ENCODE measurements at places on chromosomes 13 and 19.

GRCh38 chr13:110373617-110374016 lies 66.5 kb downstream of the COL4A2 start:
- DNase-seq: no peak

DNA sequence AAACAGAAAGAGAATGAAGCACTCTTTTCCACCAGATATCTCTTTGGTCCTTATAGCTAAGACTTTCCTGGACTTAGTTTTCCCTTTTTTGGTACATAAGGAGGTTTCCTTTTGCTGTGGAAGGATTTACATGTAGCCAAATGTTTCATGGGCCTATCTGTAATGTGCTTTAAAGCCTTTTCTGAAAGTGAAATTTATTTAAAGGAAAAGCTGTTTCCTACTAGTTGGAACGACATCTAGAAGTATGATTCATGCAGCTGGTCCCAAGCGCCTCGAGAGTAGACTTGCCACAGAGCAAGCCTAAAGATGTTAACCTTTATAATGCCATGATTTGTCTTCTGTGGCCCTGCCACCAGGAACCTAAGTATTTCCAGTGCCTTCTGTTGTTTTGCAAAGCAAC lies 390.3 kb downstream of the DLEU7 start:
- no peak for DNase-seq

DNA sequence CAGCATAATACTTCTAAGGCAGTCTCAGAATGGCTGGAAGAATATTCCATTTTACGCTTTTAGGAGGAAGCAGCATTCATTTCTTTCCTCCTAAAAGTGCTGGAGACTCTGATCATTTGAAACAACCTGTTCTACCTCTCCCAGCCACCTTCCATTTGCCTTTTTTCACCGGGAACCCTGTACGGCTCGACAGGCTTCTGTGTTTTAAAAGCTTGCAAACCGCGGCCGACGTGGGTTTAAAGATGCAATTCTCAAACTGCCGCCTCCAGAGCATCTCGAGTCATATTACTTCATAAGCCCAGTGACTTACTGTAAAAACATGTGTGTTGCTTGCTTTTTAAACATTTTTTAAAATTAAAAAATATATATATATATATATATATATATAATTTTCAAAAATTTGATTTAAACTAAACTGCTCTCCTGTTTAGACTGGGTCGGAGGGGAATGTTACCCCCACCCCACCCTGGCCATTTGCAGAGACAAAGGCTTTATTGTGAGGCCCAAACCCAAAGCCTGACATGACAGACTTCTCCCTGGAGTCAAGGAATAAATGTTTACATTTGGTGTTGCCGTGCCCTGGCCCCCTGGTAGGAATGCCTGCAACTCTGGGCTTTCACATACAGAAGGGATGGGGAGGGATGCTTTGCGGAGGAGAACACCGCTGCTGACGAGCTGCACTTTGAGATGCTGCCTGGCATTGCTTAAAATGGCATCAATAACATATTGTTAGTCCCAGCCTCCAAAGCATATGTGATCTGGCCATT lies 30.4 kb downstream of the ZNF536 start:
- no peak for DNase-seq

DNA sequence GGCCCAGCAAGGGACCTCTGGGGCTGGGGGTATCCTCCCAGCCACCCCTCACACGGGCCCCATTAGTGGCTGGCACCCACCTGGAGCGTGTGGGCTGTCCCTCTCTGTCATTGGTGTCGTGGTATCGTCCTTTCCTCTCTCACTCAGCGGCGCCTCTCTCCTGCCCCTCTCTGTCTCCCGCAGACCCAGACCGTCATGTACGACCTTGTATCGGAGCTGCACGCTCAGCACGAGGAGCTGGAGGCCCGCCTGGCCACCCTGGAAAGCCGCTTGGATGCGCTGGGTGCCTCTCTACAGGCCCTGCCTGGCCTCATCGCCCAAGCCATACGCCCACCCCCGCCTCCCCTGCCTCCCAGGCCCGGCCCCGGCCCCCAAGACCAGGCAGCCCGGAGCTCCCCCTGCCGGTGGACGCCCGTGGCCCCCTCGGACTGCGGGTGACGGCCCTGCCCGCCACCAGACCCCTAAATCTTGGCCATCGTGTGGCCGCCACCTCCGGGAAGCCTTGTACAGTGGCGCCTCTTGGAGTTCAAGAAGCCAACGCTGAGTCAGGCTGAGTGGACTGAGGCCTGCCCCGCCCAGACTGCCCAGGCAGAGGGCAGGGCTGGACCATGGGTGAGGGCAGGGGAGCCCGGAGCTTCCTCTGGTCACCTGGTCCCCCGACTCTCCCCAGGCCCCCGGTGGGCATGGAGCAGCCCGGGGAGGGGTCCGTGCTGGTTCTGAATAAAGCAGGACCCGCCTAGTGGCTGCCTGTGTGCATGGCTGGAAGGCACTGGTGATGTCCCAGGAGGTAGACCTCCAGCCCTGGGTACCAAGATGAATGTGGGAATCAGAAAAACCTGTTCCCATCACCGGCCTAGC lies 9.8 kb upstream of the ARRDC2 start:
- no peak for DNase-seq

DNA sequence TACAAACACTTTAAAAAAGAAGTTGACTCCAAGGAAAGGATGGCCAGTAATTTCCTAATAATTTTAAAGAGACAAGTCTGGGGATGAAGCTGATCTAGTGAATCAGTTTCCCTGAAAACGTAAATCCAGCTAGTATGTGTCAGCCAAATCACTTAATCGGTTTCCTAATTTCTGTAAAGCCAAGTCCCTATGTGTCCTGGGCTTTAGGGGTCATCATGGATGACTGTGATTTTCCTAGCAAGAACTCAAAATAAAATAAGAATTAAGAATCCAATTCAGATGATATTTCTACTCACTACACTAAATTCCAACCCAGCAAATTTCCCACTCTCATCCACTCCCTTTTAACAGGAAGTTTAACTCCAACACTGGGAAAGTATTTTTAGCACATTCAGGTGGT lies 35.9 kb downstream of the ELF1 start:
- no peak for DNase-seq
